ENCODE measurements at places on chromosomes 1 and 21. TPM values are rescaled to one million over a fixed set of nuclear protein-coding genes. Genes with fewer than 3 reads are reported as not detected.
A peak's percentile ranks its signal among the peaks of the same experiment; 100 is the strongest.

GRCh38 chr1:41830726-41831125 lies 88.0 kb downstream of the HIVEP3 start:
- H3K36me3 ChIP-seq, result no peaks in the 10 kb centered on the region
- H3K27ac ChIP-seq, result no peak overlapping the region
- no peaks in the 10 kb centered on the region for H3K27me3 ChIP-seq
- no peak overlapping the region for H3K4me3 ChIP-seq

GRCh38 chr1:114467491-114467890 lies 43.5 kb downstream of the TRIM33 start:
- DNase-seq, result no peak
- peaks cover 10% of the 10 kb centered on the region for H3K4me1 ChIP-seq
- H3K27ac ChIP-seq, result peak overlapping the region; percentile 36
- no peaks in the 10 kb centered on the region for H3K36me3 ChIP-seq

GRCh38 chr1:204152310-204153044 lies 633 bp upstream of the ETNK2 start:
- H3K27me3 ChIP-seq, result peaks cover 21% of the 10 kb centered on the region
- no peak for DNase-seq
- H3K4me3 ChIP-seq, result peak overlapping the region; percentile 74

GRCh38 chr1:26177182-26177684 lies at the start of gene CNKSR1:
CNKSR1 (plus strand) TSS chr1:26177491; CDS start chr1:26177548, 57 bp downstream.
- peaks cover 3% of the 10 kb centered on the region for H3K4me1 ChIP-seq
- H3K27ac ChIP-seq, result no peak within 1 kb of the TSS
- no peak within 1 kb of the TSS for H3K4me3 ChIP-seq

Gene CNKSR1
- total RNA-seq, result 9.9 TPM

GRCh38 chr1:93979040-93979717 lies 69.9 kb upstream of the GCLM start:
- H3K4me1 ChIP-seq, result peaks cover 34% of the 10 kb centered on the region
- peak overlapping the region; percentile 97 for H3K27ac ChIP-seq
- no peak for DNase-seq
- H3K36me3 ChIP-seq, result no peaks in the 10 kb centered on the region
- peaks cover 5% of the 10 kb centered on the region for H3K27me3 ChIP-seq

Gene HCN3
- total RNA-seq, result 30.5 TPM

- no peak overlapping the region for H3K27ac ChIP-seq
- no peaks in the 10 kb centered on the region for H3K36me3 ChIP-seq
- no peak overlapping the region for H3K4me3 ChIP-seq
- H3K4me1 ChIP-seq, result no peaks in the 10 kb centered on the region
Observed at GRCh38 chr21:41482301-41482700, 25.7 kb downstream of the TMPRSS2 start.

DNA sequence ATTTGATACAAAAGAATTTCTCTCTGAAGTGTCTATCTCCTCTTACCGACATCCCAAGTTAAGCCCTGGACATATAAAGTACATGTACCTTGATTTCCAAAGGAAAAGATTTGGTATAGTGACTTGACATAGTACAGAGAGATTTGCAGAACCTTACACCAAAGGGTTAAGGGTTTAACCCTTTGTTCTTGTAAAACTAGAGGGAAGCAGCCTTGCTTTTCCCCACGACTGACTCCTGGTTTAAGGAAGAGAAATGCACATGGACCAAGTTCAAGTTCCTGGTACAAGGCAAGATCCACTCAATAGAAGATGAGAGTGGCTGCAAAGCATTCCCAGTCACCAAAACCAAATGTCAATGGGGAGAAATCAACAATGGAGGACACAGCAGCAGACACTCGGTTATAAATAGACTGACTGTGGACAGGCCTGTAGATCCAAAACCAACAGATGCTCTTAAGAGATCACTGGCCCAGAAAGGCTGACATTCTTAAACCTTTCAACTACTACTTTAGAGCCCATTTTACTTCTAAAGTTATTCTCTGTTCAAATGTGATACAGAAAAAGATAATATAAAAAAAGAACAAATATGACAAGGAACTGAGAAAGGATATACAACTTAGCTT lies 69.4 kb downstream of the PUM1 start:
- H3K4me1 ChIP-seq, result peaks cover 36% of the 10 kb centered on the region
- DNase-seq, result no peak
- H3K27me3 ChIP-seq, result peaks cover 3% of the 10 kb centered on the region
- H3K36me3 ChIP-seq, result no peaks in the 10 kb centered on the region
- H3K27ac ChIP-seq, result no peak overlapping the region

GRCh38 chr1:171532520-171532919 lies 47.2 kb downstream of the PRRC2C start:
- no peaks in the 10 kb centered on the region for H3K4me1 ChIP-seq
- H3K27ac ChIP-seq, result no peak overlapping the region
- no peak for DNase-seq
- peaks cover 2% of the 10 kb centered on the region for H3K27me3 ChIP-seq
- no peaks in the 10 kb centered on the region for H3K36me3 ChIP-seq

Gene SNAP47
- total RNA-seq, result 34.0 TPM

Gene S100A8
- total RNA-seq, result not detected

- no peak overlapping the region for H3K4me3 ChIP-seq
- no peaks in the 10 kb centered on the region for H3K36me3 ChIP-seq
- no peaks in the 10 kb centered on the region for H3K27me3 ChIP-seq
- DNase-seq, result no peak
Observed at GRCh38 chr1:185895208-185895900, 161.2 kb downstream of the HMCN1 start.

GRCh38 chr1:181701891-181702290 lies 218.6 kb downstream of the CACNA1E start:
- H3K27ac ChIP-seq, result no peak overlapping the region
- H3K27me3 ChIP-seq, result no peaks in the 10 kb centered on the region
- no peak for DNase-seq
- H3K36me3 ChIP-seq, result no peaks in the 10 kb centered on the region
- no peak overlapping the region for H3K4me3 ChIP-seq

GRCh38 chr1:2125350-2126211 lies 69.0 kb downstream of the FAAP20 start:
- H3K27me3 ChIP-seq, result peaks cover 8% of the 10 kb centered on the region
- no peak overlapping the region for H3K27ac ChIP-seq
- H3K36me3 ChIP-seq, result no peaks in the 10 kb centered on the region
- H3K4me3 ChIP-seq, result no peak overlapping the region
- H3K4me1 ChIP-seq, result peaks cover 3% of the 10 kb centered on the region

Gene CFH
- total RNA-seq, result not detected

Gene FMO4
- 0.56 TPM for total RNA-seq

Gene RTCA
- 49.7 TPM for total RNA-seq

Gene KIF17
- total RNA-seq, result 1.6 TPM

GRCh38 chr1:39266269-39266668 lies 61.8 kb downstream of the MACF1 start:
- H3K27me3 ChIP-seq, result peaks cover 7% of the 10 kb centered on the region
- DNase-seq, result no peak
- no peak overlapping the region for H3K27ac ChIP-seq
- H3K4me3 ChIP-seq, result no peak overlapping the region
- no peaks in the 10 kb centered on the region for H3K36me3 ChIP-seq
- H3K4me1 ChIP-seq, result peaks cover 56% of the 10 kb centered on the region

- H3K27ac ChIP-seq, result no peak overlapping the region
- no peak overlapping the region for H3K4me3 ChIP-seq
- H3K36me3 ChIP-seq, result no peaks in the 10 kb centered on the region
- no peak for DNase-seq
- H3K4me1 ChIP-seq, result no peaks in the 10 kb centered on the region
Observed at GRCh38 chr1:187114792-187115191, 286.0 kb downstream of the PLA2G4A start.

DNA sequence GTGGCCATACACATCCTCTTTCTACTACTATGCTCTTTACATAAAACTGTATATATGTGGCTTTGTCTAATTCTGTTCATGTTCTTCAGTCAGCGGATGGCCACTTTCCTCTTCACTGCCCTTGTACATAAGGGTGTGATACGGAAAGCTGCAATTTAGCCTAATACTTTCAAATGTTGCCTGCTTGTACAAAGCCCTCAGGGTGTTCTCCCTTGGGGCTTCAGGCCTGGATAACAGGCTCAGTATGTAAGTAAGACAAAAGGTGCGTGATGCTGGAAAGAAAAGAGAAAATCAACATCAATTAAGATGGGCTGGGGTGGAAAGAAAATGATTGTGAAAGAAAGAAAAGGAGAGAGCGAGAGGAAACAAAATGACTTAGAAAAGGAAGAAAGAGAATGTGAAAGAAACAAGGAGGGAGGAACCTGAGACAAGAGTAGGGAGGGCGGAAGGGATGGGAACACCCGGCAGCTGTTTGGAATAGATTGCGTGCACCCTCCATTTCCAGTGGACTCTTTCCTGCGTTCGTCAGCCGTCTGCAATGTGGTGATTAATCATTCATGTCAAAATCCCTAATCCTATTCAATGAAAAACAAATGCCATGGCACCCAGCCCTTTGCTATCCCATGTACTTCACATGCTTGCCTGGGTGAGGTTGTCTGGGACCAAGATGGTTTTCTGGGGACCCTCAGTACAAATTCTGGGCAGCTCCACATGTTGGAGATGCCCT lies 553.6 kb downstream of the NUF2 start:
- H3K4me3 ChIP-seq, result peak overlapping the region; percentile 10
- no peak for DNase-seq
- H3K4me1 ChIP-seq, result peaks cover 15% of the 10 kb centered on the region

Gene KRTAP11-1
- not detected for total RNA-seq

DNA sequence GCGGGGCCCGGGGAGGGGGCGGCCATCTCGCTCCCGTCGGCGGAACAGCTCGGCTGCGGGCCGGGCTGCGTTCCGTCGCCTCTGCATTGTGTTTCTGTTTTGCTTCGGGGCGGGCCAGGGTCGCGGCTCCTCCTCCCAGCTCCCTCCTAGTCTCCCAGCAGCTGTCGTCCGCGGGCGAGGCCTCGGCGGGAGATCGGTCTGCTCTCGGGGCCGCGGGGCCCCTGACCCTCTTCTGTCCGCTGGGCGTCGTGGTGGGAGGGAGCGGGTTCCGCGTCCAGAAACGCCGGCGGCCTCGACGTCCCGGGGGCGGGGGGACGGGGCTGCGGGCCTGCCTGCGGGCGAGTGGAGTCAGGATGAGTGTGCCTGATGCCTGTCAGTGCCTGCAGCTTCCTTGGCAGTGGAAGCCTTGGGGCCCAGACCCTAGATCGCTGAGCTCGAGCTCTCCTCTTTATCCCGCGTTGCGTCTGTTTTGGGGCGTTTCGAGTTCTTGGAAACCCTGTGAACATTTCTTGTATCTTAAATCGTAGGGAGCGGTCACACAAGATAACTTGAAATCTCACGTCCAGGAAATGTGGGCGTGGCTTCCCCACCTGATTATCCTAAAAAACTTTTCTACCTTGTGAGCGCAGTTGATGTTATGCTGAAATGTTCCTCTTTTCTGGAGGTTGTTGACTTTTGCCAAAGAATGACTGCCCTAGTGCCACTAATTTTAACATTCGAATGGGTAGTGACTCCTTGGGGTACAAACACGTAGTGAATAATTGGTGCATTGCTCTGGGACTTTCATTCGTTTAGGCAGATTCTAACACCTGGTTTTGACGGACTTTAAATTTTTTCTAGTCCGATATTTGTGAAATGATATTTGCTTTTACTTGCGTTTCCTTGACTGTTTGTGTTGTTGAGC lies 676 bp downstream of the MORC3 start:
- H3K27ac ChIP-seq, result peak overlapping the region; percentile 90
- peak overlapping the region; percentile 99 for H3K4me3 ChIP-seq
- DNase-seq, result peak; percentile 84

Gene RHD
- not detected for total RNA-seq

- H3K36me3 ChIP-seq, result peaks cover 6% of the 10 kb centered on the region
- peaks cover 4% of the 10 kb centered on the region for H3K27me3 ChIP-seq
- H3K4me3 ChIP-seq, result no peak overlapping the region
- no peak overlapping the region for H3K27ac ChIP-seq
Observed at GRCh38 chr21:34537838-34538237, 25.8 kb upstream of the KCNE1 start.

Gene KRTAP27-1
- not detected for total RNA-seq

DNA sequence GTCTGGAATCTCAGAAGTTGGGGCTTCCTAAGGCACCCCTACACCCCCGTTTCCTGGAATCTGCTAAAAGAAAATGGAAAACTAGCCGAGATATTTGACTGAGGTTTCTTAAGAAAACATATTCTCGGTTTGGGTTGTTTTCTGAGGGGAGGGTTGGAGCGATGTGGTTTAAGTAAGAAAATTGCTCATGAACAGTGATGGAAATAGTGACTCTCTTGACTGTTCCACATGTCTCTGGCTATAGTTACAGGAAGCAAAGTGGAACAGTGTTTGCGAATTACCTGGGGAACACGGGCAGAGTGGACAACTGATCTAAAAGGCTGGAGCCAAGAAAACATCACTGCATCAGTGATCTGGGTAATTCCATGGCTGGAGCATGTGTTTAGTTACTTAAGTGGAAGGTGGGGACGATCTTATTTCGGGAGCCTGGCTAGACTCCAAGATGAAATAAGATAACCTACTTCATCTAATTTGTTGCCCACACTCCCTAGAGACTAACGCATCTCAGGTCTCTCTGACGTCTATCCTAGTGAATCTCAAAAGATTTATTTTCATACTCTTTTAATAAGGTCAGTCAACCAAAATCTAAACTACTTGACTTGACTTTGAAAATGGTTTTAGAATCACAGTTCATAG lies 92.4 kb downstream of the KCNJ15 start:
- peaks cover 5% of the 10 kb centered on the region for H3K4me1 ChIP-seq
- H3K27me3 ChIP-seq, result peaks cover 5% of the 10 kb centered on the region
- H3K4me3 ChIP-seq, result no peak overlapping the region
- no peak for DNase-seq
- H3K36me3 ChIP-seq, result peaks cover 5% of the 10 kb centered on the region
- H3K27ac ChIP-seq, result no peak overlapping the region

Gene CLCA1
- total RNA-seq, result not detected

- peaks cover 4% of the 10 kb centered on the region for H3K36me3 ChIP-seq
- H3K4me1 ChIP-seq, result peaks cover 5% of the 10 kb centered on the region
- H3K27ac ChIP-seq, result no peak overlapping the region
- H3K27me3 ChIP-seq, result no peaks in the 10 kb centered on the region
- no peak overlapping the region for H3K4me3 ChIP-seq
- DNase-seq, result no peak
Observed at GRCh38 chr21:23694390-23694789, 1912.9 kb downstream of the MRPL39 start.

GRCh38 chr1:214003233-214003632 lies 15.5 kb downstream of the PROX1 start:
- no peak for DNase-seq
- H3K4me3 ChIP-seq, result peak overlapping the region; percentile 68
- H3K4me1 ChIP-seq, result peaks cover 81% of the 10 kb centered on the region
- H3K27ac ChIP-seq, result peak overlapping the region; percentile 87
- H3K27me3 ChIP-seq, result peaks cover 5% of the 10 kb centered on the region

DNA sequence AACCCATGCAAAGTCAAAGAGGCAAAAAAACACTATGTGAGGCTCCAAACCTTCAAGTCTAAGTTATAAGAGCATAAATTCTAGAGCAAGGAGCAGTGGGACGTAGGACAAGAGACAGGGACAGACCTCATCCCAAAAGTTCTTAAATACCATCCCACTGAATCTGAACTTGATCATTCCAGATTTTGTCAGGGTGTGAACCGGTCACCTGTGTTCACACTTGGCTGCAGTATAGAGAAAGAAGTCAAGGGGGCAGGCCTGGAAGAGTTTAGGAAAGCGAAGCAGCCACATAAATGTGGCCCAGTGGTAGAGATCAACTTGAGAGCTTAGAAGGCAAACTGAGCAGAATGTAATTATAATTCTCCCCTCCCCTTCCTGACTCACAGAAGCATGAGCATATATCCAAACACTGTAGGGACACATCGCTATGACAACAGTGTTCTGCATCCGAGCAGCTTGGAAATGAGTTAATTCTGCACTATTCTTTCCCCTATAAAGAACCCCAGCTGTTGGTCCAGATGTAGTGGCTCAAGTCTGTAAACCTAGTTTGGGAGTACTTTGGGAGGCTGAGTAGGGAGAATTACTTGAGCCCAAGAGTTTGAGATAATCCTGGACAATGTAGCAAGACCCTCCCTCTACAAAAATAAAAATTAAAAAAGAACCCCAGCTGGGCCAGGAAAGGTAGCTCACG lies 2.7 kb downstream of the AKR7A2 start:
- no peak for DNase-seq
- peak overlapping the region; percentile 36 for H3K27ac ChIP-seq
- peaks cover 6% of the 10 kb centered on the region for H3K27me3 ChIP-seq
- H3K4me1 ChIP-seq, result peaks cover 9% of the 10 kb centered on the region
- H3K36me3 ChIP-seq, result peaks cover 4% of the 10 kb centered on the region

Gene LRRC3
- total RNA-seq, result 5.8 TPM

Data from glutamatergic neuron (in vitro differentiated cells).